ENCODE measurements at places on chromosomes 7 and 10.

DNA sequence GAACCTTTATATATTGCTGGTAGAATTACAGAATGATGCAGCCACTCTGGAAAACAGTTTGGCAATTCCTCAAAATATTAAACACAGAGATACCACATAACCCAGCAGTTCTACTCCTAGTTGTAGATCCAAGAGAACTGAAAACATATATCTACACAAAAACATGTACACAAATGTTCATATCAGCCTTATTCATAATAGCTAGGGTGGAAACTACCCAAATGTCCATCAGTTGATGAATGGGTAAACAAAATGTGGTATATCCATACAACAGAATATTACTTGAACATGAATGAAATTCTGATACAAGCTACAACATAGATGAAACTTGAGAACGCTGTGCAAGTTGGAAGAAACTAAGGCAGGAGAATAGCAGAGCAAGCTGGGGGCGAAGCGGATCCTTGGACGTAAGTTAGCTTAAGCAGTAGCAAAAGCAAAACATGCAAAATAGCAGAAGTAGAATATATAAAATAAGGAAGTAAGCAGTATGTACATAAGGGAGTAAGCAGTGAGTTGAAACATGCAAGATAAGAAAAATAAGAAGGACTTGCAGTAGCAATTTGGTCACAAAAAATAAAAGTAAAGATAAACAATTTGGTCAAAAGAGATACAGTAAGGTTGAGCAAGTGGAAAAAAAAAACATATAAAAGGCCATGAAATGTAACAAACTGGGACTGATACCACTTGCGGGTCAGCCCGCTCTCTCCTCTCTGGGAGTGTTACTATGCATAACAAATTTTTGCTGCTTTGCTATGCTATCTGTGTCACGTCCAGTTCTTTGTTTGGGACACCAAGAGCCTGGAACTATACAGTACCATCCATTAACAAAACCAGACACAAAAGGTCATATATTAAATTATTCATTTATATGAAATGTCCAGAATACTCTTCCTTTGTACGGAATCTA is 18.0 kb upstream of the HILPDA start:
- no peak for DNase-seq

DNA sequence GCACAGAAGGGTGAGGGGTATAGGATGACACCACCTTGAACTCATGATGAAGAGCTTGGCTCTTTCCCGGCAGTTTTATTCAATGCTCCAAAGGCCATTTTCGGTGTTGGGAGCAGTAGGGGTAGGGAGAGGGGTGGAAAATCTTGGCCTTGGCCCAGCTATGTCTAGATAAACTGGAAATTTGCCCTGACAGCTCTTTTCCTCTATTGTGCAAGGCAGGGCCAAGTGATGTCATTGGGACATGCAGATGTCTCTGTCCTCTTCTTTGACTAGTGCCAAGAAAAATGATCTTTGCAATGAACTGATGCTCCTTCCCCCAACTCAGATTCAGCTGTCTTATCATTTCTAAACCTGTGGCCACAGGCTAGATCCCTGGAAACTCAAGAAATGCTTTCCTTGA is 27.7 kb upstream of the PRKCQ start:
- no peak for DNase-seq

DNA sequence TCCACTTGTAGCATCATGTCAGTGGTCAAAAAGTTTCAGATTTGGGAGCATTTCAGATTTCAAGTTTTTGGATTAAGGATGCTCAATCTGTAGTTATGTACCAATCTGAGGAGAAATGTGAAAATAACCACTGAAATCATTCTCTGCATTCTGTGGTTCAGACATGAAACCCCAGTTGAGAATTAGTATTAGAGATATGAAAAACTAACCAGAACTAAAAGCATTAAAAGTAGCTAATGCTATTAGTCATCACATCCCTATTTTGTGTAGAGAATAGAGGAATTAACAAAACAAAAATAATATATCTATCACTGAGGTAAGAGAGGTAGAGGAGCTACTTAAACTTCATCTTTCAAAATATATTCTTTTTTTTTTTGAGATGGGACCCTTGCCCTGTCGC is 28.0 kb downstream of the MICU1 start:
- DNase-seq = no peak

- DNase-seq = no peak
Observed at GRCh38 chr7:63080406-63080805, 918.2 kb upstream of the ZNF722 start.

- DNase-seq = no peak
Observed at GRCh38 chr10:30816159-30816819, 186.7 kb upstream of the LYZL2 start.

Measured in stimulated activated CD8-positive, alpha-beta memory T cell treated with anti-CD3 and anti-CD28 coated beads, Interleukin-15, amount 100 ng/mL, for 24 hours (primary cell).